GF-D8 (cell line): ENCODE measurements at places on chromosomes 6 and 20.

DNA sequence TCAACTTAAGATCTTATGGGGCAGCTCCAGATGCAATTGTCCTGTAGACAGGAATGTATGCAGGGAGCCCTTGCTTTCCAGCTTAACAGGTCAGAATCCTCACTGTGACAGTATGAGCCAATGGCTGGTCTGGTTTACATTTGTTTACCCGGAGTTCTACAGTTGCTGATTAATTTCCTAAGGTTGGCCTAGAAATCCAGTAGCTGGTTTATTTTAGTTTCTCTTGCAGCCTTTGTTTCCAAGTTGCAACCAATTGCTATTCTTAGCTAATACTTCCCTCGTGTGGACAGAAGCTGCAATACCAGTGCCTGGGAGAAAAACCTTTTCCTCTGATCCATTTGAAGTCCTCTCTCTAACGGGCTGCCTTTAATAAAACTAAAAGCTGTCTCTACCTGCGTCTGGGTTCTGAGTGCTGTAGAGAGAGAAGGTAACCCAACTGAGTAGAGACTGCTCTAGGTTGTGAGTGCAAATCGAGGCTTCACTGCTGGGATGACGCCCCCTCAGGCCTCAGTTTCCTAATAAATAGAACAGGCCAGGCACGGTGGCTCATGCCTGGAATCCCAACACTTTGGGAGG lies 45.9 kb downstream of the ZNF217 start:
- DNase-seq: peak; percentile 15

GRCh38 chr6:89680150-89680549 lies 41.6 kb upstream of the LYRM2 start:
- DNase-seq: no peak

GRCh38 chr20:58558486-58559367 lies 43.5 kb upstream of the APCDD1L start:
- DNase-seq: no peak

GRCh38 chr6:127282184-127282583 lies 15.5 kb downstream of the RNF146 start:
- DNase-seq: no peak

- DNase-seq: peak; percentile 10
Observed at GRCh38 chr6:73610444-73611275, 43.1 kb downstream of the SLC17A5 start.

- DNase-seq: no peak
Observed at GRCh38 chr6:79048611-79049010, 29.4 kb downstream of the PHIP start.
